Stimulated activated CD8-positive, alpha-beta memory T cell treated with anti-CD3 and anti-CD28 coated beads, Interleukin-15, amount 100 ng/mL, for 24 hours (primary cell): ENCODE measurements at places on chromosomes 16 and 17.

DNA sequence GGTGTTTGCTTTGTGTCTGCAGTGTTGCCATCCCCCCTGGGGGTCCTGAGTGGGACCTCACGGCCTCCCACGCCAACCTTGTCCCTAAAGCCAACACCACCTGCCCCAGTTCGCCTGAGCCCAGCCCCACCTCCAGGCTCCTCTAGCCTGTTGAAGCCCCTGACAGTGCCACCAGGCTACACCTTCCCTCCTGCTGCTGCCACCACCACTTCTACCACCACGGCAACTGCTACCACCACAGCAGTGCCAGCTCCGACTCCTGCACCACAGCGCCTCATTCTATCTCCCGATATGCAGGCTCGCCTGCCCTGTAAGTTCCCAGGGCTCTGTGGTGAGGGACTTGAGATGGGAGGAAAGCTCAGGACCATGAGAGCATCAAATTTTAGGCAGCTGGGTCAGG lies 22.2 kb downstream of the SRCAP start:
- no peak for DNase-seq

DNA sequence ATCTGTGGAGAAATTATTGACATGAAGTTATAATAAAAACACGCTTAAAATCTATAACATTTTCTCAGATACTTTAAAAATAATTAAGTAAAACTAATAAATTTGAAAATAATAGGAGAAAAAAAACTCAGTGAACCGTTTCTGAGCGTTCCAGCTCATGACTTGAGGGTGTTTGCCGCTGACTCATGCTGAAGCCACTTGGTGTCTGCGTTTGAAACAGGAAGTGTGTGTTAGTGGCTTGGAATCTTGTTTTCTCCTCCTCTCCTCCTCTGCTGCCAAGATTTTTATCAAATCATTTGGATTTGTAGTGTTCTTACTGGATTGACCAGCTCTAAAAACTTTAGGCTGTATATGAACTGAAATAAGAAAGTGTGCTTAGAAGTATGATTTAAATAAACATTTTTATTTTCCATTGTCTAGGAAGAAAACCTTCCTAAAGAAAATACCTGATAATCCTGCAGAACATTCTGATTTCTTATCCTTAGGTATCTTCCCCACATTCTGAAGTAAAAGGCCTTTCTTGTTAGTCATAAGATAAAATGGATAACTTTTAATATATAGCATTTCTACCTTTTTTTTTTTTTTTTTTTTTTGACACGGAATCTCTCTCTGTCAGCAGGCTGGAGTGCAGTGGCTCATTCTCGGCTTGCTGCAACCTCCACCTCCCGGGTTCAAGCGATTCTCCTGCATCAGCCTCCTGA lies 30.8 kb downstream of the USP10 start:
- no peak for DNase-seq

DNA sequence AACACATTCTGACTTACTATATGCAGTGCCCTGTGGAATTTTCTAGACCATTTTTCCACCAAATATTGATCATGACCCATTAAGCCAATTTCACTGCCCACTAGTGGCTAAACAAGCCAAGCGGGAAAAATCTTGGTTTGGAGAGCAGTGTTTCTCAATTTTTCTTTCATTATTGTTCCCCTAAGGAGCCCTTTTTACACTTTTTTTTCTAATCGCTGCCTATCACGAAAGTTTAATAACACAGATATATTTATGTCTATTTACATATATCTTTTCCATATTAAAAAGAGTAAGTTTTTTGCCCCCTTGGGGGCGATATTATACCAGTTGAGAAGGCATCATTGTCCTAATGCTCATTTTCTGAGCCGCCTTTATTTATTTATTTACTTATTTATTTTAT lies 10.8 kb upstream of the TLCD3B start:
- no peak for DNase-seq

DNA sequence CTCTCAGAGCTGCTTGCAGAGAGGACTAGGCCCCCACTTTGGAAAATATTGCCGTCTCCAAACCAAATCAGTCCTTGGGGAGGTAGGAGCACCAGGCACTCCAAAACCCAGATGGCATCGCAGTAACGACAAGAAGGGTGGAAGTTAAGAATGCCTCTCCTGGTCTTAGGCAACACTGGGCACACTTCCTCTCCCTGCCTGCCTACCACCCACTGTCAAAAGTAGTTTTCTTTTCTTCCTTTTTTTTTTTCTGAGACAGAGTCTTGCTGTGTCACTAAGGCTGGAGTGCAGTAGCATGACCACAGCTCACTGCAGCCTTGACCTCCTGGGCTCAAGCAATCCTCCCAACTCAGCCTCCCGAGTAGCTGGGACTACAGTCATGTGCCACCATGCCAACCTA lies 47.2 kb downstream of the SRL start:
- DNase-seq = no peak

GRCh38 chr16:70745536-70746025 lies 55.4 kb downstream of the VAC14 start:
- no peak for DNase-seq

- no peak for DNase-seq
Measured at GRCh38 chr16:67945392-67945933, 1.5 kb upstream of the LCAT start.

GRCh38 chr16:68700831-68701230 lies 36.3 kb upstream of the CDH1 start:
- DNase-seq = no peak

GRCh38 chr17:80992077-80992947 lies 671 bp downstream of the CHMP6 start:
- no peak for DNase-seq

GRCh38 chr17:75684249-75684648 lies 17.1 kb downstream of the SAP30BP start:
- no peak for DNase-seq

DNA sequence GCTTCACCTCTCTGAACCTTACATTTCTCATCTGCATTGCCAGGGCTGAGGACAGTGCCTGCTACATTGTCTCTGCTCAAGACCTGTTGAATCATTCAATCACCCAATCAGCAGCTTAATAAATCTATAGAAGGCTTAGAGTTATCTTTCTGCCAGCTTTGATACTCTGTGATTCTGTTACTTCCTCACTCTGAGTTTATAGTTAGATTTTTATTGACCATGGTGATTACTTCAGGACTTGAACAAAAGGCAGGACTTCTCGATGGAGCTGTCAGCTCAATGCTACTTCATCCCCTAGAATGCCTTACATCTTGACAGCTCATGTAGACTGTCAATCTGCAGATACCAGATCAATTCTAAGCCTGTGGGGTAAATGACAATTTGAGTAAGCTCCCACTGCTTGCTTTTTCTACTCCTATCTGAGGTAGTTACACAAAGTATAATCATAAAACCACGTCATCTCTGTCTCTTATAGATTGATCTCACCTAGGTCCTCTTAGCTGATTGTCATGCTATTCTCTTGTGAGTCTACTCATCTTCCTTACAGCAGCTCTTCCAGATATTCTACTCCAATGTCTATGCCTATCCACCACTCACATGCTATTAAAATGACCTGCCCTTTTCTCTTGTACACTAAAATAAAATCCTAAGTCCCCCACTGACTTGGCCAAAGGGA lies 318.3 kb upstream of the CA10 start:
- no peak for DNase-seq

DNA sequence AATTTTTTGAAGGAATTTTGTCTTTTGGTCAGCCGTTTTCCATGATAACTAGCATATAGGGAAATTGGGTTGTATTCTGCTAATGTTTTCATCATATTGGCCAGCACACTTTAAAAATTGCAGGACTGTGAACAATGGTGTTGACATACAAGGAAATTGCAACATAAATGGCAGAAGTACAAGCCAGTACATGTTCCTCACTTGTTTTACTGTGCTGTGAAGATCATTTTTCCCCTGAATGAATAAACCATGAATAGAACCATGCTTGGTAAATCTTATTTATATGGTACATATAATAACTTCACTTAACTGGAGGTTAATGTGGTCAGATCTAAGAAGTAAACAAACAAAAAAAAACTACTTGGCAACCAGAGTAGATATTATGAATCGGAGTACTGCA lies 22.8 kb downstream of the OMG start:
- DNase-seq = no peak

DNA sequence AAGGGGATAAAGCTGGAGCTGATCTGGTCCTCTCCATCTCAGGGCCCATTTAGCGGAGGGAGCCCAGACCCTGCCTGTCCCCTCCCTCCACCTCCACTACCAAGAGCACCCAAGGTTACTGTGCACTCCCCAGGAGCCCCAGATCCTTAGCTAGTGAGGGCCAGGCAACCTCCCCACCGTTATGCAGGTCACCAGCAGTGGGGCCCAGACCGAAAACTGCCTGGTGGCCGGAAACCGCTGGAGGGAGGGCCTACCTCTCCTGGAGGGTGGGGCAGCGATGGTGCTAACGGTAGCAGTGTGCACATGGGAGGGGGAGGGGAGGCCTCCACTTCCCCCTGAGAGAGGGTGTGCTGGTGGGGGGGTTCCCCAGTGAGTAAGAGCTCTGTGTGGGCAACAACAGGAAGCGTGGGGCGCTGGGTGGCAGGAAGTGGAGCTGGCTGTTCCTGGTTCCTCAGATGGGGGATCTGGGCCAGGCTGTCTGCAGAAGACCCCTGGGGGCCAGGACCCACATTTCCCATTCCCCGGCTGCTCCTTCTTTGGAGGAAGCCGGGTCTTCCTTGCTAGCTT lies 4.4 kb downstream of the FMNL1 start:
- peak; percentile 77 for DNase-seq

DNA sequence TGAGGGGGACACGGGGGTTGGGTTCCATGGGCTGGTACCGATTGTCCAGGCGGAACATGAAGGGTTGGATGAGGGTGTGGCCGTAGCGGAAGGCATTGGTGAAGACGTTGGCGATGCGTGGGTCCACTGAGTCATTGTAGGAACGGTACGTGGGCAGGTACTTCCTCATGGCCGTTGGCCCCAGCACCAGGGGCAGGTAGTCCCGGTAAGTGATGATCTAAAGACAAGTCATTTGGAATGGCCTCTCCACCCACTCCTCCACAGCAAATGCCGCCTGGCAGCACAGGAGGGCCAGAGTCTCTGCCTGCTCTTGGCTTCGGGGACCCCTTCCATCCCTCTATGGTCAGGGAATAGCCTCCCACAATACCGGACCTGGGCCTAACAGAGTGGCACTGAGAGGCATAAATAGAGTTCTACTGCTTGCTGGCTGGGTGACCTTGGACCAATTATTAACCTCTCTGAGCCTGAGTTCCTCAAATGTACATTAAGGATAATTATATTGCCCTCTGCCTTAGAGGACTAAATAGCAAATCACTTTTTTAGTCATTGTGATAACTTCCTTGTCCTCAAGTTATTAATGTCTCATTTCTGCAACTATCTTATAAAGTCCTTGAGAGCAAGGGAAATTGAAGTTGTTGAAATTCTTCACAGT lies 7.2 kb downstream of the MPO start:
- DNase-seq = no peak

DNA sequence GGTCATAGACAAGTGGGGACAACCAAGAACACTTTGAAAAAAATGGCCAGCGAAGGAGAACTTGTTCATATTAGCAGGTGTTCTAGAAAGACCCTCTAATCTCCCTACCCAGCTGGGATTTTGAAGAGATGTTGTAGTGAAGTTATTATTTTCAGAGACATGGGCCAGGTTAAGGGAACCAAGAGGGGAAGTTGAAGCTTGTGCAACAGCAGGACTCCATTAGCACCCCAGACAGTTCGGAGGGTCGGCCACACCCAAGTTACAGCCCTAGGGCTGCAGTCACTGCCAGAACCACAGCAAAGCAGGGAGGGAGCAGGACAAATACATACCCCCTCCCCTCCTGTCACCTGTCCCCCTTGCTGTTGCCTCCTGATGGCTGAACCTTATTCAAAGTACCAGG lies 42.3 kb downstream of the WSB1 start:
- no peak for DNase-seq

DNA sequence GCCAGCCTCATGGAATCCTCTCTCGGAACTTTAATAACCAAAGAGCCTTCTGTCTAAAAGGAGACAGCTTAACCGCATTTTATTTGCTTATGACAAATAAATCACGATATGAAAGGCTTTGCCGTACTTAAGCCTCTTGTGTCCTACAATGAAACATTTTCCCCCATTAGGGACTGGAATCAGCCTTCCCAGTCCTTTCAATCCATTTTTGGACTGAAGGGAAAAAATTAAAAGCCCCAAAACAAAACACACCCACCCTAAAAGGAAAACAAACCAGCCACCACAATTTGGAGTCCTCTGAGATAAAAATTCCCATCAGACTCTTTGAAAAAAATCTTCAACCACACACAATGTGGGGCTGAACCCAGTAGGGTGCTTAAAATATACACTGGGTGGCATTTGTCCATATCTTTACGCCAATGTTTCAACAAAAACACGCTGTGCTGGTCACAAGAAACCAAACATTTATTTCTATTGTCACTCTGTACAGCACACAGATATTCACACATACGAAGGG lies 3.0 kb downstream of the HOXB4 start:
- DNase-seq = no peak

DNA sequence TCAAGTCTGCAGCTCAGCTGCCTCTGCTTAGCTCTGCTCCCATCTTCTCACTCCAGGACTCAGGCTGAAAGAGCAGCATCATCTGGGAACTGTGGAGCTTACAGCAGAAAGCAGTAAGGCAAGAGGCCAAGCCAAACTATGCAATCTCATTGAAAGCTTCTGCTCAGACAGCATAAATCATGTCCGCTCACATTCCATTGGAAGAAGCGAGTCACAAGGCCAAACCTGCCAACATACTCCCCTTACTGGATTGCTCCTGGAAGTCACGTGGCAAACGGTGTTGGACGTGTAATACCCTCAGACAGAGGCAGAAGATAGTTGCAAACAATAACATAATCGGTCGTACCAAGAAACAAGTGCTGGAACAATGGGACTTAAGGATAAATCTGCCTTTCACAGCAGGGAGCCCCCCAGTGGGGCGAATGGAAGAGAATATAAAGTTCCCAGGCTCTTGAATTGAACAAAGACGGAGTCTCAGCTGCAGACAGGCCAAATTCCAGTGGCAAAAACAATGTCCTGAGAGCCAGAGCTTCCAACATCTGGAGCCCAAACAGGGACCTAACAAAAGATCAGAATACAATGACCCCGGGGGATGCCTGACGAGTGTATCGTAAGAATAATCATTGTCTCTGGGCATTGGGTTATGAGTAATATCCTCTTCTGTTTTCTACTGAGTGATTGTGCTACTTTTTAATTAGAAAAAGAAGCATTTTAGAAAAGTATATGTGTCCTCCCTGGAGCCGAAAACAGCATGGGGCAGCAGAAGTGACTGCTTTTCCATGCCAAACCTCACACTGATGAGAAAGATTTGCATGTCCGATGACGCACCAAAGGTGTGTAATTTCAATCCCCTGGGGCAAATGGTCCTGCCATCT lies 68.4 kb downstream of the CMC2 start:
- no peak for DNase-seq

GRCh38 chr16:3009568-3010390 lies 2.9 kb upstream of the CLDN9 start:
- DNase-seq = no peak

DNA sequence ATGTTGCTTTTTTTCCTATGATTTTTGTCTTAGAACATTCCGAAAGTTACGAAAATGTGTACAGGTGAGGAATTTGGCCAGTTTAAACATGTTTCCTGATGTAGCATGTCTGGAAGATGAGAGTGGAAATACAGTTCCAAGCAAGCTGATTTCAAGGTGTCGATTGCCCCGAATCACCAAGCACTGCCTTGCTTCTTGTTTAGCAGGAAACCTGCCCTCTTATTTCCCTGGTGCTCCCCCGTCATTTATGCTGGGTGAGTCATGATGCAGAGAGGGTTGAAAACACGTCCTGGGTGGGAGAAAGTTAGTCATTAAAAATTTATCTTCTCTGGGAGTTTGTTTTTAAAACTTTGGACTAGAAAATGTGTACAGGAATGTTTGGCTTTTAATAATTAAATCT lies 608.6 kb upstream of the EEF2KMT start:
- no peak for DNase-seq
